ENCODE measurements at places on chromosomes 2 and 18.

GRCh38 chr18:46333431-46334135 lies 229.4 kb downstream of the HAUS1 start:
- no peak for DNase-seq

DNA sequence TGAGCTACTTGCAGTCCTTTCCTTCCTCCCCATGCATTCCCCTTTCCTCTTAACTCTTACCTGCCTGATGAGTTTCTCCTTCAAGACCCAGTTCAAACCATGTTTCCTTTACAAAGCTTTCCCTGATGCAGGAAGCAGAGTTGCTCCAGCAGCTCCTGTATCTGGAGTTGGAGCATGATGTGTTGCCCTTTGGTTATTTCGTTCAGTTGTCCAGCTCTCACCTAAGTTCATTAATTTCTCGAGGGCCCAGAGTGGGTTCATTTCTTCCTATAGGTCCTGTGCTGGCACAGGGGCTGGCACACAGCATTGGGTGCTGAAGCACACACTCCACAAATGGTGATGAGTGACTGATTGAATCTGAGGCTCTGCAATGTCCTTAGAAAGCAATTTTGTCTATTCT lies 23.0 kb upstream of the TMEM214 start:
- DNase-seq: no peak

DNA sequence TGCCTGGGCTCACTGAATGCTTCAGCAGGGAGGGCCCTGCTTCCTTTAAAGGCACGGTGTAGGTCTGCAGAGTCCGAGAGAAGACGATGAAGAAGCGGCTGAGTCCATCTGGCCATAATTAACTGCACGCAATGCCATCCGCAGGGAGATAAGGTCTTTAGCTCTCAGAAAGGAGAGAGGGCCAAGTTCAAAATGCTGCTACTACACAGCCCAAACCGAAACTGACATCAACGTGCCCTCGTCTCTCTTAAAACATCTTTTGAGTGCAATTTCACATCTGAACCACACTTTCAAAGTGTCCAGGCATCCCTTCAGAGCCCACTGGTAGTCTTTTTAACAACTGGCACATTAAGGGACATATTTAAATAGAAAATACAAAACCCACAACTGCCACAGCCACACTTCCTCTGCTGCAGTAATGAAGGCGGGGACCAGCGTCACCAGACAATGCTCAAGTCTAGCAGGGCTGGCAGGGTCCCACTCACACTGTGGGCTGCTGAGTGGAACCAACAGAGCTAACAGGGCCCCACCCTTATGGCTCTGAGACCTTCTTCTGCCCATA lies 35.8 kb downstream of the ST3GAL5 start:
- peak; percentile 41 for DNase-seq

- DNase-seq: no peak
These were observed 15.2 kb upstream of the NOSTRIN start for GRCh38 chr2:168787098-168787781.

- DNase-seq: no peak
These were observed 4.4 kb upstream of the PARD6G start for GRCh38 chr18:80251700-80252099.

DNA sequence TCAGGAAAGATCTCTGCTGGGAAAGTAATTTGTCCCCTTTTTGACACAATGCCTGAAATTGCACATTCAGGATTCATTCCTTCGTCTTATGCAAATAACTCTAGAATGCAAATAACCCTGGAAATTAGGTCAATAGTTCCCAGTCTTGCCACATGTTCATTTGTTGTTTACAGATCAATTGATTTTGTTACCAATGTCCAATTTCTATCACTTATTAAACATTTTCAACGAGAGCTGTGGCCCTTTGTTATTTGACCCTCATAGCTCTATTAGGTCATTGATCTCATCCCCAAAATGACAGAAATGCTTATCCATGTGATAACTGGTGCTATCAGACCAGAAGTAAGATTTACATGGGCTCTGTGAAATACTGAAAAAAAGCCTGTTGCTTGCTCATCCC lies 275.3 kb upstream of the REG3G start:
- no peak for DNase-seq

DNA sequence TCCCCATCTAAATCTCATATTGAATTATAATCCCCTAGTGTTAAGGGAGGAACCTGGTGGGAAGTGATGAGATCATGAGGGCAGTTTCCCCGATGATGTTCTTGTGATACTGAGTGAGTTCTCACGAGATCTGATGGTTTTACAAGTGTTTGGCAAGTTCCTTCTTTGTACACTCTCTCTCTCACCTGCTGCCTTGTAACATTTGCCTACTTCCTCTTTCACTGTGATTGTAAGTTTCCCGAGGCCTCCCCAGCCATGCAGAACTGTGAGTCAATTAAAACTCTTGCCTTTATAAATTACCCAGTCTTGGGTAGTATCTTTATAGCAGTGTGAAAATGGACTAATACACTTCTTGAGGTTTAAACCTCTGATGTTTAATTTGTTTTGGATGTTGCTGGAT lies 177.5 kb downstream of the CD8B2 start:
- no peak for DNase-seq

DNA sequence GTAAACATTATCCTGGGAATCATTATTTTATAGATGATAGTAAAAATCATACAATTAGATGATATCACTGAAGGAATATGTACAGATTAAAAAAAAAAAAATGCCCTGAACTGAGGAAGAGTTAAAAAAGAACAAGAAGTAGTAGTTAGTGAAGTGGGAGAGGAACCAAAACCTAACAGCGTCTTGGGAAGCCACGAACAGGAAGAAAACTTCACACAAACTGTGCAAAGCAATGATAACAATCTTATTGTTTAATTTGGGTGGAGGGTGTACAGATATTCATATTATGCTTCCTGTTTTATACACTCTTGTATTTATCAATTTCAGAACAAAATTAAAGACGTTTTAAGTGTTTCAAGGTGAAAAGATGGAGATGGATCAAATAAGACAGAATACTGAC lies 3.5 kb downstream of the HEATR5B start:
- no peak for DNase-seq

GRCh38 chr18:33729556-33729955 lies 151.5 kb downstream of the ASXL3 start:
- DNase-seq: no peak

- DNase-seq: no peak
These were observed 32.2 kb downstream of the PECR start for GRCh38 chr2:216049452-216049851.

DNA sequence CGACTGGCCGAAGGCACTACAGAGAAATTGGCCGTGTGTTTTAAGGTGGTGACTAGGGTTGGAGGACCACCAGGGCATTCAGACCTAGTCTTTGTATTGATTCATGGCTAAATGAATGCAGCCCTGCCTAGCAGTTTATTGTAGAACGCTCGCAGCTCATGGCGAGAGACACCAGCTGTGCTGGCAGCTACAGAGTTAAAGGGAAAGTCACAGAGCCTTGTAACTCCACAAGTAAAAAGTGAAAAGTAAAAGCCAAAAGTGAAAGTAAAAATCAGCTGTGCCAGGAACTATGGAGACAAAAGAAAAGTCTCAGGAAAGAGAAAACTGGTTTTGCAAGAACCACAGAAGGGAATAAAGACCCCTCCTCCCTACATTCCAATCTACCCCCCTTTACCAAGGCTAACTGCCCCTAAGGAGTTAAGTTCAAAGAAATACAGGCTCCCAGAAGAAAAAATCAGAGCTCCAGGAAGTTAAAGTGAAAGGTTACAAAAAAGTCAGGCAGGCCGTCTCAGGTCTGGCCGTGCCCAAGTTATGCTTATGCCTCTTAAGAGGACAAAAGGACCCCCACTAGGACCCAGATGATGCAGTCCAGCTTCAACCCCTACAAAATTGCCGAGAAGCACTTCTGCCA lies 46.4 kb upstream of the SELENOI start:
- DNase-seq: no peak

GRCh38 chr2:216491793-216492596 lies 6.6 kb upstream of the RPL37A start:
- DNase-seq: no peak

DNA sequence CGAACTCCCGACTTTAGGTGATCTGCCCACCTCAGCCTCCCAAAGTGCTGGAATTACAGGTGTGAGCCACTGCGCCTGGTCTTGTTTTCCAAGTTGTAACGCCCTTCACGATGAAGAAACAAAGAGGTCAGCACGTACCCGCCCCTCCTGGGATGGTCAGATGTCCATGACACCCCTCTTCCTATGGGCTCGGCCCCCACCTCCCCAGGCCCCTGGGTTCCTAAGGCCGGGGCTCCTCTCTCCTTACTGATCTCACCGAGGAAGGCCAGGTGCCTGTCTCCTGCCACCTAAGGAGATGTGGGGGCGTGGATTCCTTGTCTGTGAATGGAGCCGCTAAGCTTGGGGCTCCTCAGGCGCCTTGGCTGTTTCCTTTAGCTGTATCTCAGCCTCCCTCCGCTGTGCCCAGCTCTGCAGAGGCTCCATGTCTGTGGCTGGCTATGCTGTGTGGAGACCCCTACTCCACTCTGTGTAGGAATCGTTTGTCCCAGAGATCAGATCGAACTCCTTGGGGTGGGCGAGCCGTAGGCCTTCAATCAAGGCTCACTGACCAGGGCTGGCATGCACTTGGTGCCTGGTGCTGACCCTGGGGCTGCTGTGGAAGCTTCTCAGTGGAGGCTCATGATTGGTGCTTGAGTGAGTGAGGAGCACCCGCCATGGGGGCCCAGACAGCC lies 8.8 kb downstream of the COLEC11 start:
- DNase-seq: no peak

- DNase-seq: no peak
These were observed 5.5 kb downstream of the LPIN2 start for GRCh38 chr18:3007491-3007890.

DNA sequence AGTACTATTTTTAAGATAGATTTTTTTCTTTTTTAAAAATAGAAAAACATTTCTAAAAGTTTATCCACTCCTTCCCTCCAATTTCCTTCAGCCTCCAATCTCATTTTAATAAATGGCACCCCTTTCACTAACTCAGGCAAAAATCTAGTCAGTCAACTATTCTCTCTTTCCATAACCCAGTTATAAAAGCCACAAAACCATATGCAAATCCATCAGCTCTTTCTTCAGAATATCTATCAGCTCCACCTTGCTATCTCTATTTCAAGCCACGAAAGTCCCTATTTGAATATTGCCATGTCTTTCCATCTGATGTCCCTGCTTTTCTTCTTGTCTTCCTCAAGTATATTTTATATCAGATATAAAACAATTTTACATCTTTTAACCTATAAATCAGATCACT lies 397.1 kb downstream of the ERBB4 start:
- no peak for DNase-seq

GRCh38 chr2:86499326-86499725 lies 58.2 kb downstream of the KDM3A start:
- no peak for DNase-seq

GRCh38 chr2:101509499-101510284 lies 34.8 kb upstream of the RFX8 start:
- DNase-seq: no peak

- no peak for DNase-seq
These were observed 147.4 kb downstream of the MEIS1 start for GRCh38 chr2:66582104-66582986.

GRCh38 chr2:142957144-142957543 lies 79.7 kb downstream of the KYNU start:
- DNase-seq: no peak

GRCh38 chr2:47512581-47513083 lies 109.7 kb downstream of the MSH2 start:
- DNase-seq: no peak

DNA sequence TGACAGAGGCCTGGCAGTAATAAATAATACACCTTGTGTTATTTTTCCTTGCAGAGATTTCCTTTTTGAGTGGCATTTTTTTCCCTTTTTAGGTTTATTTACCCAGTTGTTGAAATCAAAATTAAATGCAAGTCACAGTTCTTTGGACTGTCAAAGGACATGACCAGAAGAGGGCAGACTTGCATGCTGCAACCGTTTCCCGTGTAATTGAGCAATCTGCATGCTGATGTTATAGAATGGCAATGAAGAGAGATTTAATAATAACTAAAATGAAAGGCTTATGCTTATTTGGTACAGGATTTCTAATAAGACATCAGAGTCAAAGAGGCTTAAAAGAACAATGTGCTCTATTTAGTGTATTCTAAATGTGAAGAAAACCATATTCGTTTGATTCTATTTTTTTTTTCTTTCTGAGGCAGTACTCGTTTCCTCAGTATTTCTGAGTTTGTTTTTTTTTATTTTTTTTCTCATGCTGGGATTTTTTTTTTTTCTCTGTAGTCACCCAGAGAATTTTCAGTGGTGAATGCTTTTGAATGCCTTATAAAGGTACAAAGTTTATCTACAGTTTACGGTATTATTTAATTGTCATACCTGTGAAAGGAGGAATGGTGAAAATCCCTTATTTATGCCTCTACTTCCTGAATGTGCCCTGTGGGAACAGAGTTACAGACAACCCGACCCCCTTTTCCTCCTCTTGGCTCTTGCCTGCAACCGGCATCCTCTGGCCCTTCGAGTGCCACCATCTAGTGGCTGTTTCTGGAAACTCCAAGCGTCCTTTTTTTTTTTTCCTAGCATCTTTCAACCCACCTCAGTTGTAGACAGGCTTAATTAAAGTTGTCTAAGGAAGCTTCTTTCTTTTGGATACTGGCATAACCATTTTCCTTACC lies 368.5 kb downstream of the LRRTM1 start:
- DNase-seq: no peak

DNA sequence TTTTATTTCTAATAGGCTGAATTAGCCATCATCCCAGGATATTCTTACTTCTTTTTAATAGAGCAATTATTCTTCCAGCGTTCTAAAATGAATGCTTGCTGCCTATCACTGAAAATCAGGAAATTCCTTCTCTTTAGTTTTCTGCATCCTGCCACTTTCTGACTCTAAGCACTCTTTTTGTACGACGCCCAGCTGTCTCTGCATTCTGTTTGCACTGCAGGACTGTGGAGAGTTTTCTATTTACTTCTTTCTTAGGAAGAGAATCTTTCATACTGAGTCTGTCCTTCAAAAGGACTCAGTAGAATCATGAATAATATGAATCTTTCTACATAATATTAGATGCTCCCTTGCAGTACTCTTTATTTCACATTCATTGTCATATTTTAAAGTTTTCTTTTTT lies 360.4 kb upstream of the DSEL start:
- DNase-seq: no peak

DNA sequence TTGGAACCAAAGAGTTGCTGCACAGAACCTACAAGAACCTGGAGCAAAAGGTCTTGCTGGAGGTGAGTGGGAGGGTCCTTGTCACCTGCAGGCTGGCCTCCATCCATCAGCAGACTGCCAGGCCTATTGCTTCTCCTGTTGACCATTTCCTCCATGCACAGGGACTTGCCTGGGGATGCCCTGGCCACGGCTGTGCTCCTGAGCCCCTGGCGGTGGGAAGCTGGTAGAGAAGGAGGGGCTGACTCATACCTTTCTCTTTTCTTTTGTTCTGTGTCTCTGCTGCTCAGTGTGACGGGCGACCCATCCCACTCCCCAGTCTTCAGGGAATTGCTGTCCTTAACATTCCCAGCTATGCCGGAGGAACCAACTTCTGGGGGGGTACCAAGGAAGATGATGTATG lies 102.6 kb downstream of the DGKD start:
- DNase-seq: no peak

DNA sequence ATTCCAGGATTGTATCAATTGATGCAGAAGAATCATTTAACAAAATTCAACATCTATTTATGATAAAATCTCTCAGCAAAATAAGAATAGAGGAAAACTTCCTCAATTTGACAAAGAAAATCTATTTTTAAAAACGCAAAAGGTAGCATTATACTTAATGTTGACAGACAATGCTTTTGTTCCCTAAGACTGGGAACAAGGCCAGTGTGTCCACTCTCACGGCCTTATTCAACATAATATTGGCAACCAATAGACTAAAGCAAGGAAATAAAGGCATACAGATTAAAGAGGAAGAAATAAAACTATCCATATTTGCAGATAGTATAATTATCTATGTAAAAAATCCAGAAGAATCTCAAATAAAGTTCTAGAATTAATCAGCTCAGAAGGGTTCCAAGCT lies 472.4 kb upstream of the ID2 start:
- no peak for DNase-seq
